ENCODE measurements at places on chromosomes 16 and 17.

GRCh38 chr17:66142428-66142827, 49.5 kb downstream of the CEP112 start:
- no peak for DNase-seq

GRCh38 chr16:10242097-10242496, 59.9 kb upstream of the GRIN2A start:
- DNase-seq = no peak

DNA sequence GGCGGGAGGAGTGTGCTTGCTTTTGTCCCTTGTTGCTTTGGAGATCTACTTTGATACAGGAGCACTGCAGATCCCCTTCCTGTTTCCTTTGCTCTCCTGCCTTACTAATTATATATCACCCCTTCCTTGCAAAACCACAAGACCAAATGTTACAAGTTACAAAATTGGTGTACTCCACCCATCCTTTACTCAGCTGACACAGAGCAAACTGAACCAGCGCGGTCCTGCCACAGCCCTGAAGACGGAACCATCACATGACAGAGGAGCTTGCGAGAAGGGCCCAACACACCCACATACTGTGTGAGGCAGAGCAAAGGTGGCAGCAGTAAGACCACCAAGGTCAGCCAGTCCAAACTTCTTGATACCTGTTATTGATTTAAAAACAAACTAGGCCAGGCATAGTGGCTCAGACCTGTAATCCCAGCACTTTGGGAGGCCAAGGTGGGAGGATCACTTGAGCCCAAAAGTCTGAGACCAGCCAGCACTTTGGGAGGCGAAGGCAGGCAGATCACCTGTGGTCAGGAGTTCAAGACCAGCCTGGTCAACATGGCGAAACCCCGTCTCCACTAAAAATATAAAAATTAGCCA, 33.2 kb downstream of the CYTH1 start:
- DNase-seq = peak; percentile 50

DNA sequence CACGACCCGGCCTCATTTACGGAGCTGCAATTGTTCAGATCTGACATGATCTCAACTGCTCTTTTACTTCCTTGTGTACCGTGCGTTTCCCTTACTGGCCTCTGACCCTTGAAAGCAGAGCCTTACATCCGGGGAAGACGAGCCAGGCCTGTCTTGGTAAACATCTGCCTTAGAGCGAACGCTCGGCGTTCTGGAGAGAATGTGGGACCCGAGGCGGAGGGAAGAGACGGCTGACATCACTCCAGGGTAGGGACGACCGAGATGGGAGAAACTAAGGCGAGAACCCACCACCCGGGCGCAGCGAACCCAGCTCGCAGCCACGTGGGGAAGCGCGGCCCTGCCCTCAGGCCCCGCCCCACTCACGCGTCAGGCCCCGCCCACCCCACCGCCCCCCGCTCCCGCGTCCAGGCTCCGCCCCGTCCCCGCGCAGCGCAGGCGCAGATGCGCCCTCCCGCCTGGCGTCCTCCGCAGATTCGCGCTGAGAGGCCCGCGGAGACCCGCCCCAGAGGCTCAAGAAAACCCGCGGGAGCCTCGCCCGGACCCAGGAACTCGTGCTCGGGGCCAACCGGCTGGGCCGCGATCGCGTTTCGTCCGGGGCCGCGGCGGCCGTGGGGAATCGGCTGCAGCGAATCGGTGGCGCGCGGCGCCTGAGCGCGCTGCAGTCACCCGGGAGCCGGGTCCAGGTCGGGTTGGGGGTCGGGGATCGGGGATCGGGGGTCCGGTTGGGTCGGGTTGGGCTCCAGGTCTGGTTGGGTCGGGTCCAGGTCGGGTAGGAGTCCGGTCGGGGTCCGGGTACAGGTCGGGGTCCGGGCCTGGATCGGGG, at the start of gene TELO2:
Gene TELO2, plus strand, starts transcription at position 438 of the 823 bp plus-strand sequence. CDS start 922 bp downstream, outside the sequence.
- peak; percentile 78 for DNase-seq

DNA sequence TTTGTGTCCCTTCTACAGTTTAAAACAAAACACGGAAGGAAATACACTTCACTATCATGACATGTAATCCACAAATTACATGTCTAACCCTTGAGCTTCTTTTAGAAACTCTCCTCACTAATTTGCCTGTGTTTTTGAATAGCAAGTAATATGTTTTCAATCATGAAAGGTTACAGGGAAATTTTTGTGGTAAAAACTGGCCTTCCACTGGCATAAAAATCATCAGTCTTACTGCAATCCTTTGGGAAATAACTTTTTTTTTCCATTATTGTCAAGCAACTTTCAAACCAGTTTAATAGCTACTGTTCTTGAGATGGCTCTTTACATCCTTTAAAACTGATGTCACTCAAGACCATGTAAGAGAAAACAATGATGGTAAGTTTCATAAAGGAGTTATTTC, 27.0 kb downstream of the MYO1D start:
- no peak for DNase-seq

GRCh38 chr16:64292953-64293352, 828.9 kb downstream of the CDH11 start:
- no peak for DNase-seq

- DNase-seq = peak; percentile 22
Observed at GRCh38 chr16:50050802-50051201, 15.0 kb upstream of the HEATR3 start.

- DNase-seq = peak; percentile 50
Observed at GRCh38 chr16:66728117-66728787, 23.2 kb downstream of the DYNC1LI2 start.

DNA sequence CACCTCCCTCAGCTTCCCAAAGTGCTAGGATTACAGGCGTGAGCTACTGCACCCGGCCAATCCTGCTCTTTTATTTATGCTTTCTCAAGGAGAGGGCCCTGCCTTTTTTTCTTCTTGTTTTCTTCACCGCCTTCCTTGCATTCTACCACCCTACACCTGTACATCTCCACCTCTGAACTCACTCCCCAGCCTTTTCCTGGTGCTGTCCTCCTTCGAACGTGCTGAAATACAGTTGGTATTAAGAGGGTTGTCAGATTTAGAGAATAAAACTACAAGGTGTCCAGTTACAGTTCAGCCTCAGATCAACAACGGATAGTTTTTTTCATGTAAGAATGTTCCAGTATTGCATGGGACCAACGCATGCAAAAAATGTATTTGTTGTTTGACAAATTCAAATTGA, 1.7 kb downstream of the PIRT start:
- no peak for DNase-seq

DNA sequence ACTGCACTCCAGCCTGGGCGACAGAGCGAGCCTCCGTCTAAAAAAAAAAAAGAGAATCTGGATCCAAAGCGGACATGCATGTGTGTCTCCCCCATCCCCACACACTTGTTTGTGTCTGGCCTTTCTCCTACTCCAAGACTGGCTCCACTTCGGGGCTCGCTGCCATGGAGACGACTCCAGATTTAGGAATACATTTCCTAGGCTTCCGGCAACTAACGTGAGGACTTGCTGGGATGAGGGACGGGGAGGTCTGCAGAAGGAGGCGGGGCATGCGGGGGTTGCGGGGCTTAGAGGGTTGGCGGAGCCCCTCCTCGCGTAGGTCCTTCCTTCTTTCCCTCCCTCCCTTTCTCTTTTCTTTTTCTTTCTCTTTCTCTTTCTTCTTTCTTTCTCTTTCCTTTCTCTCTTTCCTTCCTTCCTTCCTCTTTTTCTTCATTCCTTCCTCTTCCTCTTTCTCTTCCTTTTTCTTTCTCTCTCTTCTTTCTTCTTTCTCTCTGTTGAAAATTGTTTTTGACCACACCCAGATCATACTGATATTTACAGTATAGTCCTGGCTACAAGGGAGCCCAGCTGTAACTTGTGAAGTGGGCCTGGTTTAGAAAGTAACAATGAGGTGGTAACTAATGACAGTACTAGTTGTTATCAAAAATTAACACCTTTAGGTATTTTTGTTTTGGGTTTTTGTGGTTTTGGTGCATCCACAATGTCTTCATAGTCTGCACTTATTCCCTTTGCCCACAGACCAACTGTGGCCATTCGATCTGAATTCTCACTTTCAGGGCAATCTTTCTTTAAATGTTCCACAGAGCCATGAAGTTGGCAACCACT, 25.2 kb downstream of the MIS12 start:
- no peak for DNase-seq

Measured in umbilical cord (tissue), 2 donors.